ENCODE measurements at places on chromosomes 7 and 10.
A peak's percentile ranks its signal among the peaks of the same experiment; 100 is the strongest.

GRCh38 chr7:44431091-44431608, 59.3 kb downstream of the NUDCD3 start:
- DNase-seq: no peak

DNA sequence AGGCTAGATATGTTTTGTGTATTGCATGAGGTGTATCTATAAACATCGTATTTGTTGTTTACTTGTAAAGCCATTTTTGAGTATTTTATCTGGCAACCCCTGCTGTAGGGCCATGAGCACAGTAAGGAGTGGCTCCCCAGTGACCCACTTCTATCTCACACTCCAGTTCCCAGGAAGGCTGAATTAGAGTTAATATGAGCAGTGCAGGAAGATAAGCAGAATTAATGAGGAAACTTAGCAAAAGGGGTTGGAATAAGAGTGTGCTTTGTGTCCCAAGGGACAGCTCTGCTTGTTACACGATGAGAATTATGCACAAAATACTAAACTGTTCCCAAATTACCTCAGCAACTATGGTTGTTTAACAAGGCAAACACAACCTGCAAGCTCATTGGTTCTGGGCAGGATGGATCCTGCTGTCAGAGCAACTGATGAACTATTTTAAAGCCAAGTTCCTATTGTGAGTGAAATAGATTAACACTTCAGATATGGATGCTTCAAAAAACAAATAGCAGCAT, 1005.8 kb downstream of the NRG3 start:
- no peak for DNase-seq

- DNase-seq: no peak
Measured at GRCh38 chr10:77809336-77809735, 117.2 kb downstream of the DLG5 start.

DNA sequence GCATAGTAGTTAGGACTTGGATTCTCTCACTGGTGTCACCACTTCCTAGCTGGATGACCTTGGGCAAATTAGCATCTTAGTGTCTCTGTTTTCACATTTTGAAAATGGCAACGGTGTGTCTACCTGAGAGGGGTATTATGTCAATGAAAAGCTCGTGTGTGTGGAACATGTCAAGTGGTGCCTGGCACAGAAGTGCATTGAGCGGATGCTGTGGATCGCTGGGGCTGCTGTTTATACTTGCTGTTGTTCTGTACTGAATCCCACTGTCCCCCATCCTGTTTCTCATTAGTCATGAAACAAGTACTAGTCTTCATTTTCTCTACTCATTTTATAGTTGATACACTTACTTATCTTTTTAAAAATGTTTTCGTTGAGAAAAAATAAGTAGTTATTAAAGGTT, 26.1 kb downstream of the RBM33 start:
- DNase-seq: no peak

- no peak for DNase-seq
Measured at GRCh38 chr7:4818000-4818794, 42.8 kb downstream of the AP5Z1 start.

DNA sequence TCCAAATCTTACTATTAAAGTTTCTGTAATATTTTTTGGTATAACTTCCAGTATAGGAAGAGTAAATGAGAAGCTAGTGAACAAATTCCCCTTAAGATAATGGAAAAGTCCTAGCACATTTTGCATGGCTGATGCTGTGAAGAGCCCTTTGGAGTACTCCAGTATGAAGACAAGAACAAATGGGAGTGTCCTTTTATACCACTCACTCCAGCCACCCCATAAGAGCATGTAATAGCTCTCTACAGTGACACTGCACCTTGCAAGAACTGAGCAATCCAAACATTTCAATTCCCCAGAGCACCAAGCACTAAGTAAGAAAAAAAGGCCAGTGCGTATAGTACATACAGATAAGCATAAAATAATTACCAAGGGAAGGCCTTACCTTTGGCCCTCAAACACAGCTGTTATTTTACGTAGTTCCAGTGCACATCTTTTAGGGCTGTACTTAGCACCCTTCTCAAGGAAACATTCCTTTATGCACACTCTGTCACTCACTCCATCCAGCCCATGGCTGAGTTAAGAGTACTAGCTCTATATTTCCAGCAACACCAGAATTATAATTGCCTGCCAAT, 135.4 kb downstream of the ST7 start:
- no peak for DNase-seq

GRCh38 chr7:122983261-122983660, 12.2 kb downstream of the TAS2R16 start:
- no peak for DNase-seq

- no peak for DNase-seq
Measured at GRCh38 chr7:157926521-157927150, 589.8 kb downstream of the DNAJB6 start.

GRCh38 chr10:95229724-95230627, 35.9 kb downstream of the ACSM6 start:
- DNase-seq: peak; percentile 98

Measured in fibroblast of mammary gland (primary cell).